ENCODE measurements at places on chromosomes 6 and 20.

DNA sequence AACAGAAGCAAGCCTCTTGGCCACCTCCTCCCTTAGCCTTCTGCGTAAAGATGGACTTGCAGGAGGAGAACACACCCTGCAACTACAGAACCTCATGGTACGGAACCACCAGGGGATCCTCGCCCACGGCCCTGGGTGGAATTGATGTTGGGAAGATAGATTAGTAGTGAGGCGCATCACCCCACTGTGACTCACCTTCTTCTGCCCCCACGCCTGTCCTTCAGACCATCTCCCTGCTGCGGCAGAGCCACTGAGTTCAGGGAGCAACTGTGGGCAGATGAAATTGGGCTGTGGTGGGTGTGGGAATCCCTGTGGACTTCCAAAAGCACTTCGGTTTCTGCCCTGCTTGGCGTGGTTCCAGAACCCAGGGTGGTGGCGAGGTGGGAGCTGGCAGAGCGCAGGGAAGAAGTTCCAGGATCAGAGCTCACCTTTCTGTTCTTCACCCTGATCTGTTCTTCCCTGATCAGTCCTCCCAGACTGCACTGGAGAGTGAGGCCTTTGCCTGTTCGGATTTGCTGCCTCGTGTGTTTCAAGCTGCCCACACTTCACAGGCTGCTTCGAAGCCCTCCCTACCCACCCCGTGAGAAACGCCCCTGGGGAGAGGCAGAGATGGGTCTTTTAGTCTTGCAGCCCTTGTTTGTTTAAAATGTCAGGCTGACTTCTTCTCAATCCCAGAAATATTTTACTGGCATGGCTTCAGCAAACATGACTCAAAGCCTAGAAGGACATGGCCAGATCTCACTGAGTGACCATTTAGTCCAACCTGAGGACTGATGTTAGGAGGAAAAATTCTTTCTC lies 92.8 kb upstream of the MLN start:
- DNase-seq, result no peak

DNA sequence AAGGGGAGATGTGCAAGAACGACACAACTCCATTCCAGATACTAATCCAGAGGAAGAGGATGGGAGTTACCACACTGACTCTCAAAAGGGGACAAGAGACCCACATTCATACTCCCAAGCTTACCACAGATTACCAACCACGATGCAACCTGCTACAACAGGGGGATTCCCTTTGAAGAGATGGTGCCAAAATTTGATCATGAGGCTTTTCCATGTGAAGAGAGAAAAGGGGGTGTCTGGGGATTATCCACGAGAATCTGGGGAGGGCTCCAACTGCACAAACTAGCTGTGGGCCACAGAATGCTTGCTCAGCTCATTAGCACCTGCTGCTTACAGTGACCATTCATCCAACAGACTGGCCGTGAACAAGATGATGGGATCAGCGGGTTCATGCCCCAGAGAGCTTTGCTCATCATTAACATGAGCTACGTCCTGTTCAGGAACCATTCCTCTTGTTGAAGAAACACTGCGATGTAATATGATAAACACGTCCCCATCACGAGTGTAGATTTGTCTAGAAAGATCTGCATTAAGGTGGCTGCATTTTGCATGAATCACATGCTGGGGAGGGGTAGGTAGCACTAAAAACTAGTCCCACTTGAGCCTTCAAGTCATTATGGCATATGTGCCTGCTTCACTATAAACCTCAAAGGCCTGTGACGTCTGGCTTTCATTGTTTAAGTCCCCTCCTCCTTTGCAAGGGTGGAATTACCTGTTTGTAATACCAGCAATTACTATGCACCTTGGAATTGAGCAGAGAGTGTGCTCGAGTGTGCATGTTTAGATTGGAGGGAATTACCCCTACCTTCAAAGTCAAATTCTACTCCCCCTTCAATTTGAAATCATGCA lies 4.0 kb downstream of the PLAGL2 start:
- DNase-seq, result no peak

GRCh38 chr6:103042336-103042735 lies 1648.8 kb downstream of the GRIK2 start:
- DNase-seq, result no peak

DNA sequence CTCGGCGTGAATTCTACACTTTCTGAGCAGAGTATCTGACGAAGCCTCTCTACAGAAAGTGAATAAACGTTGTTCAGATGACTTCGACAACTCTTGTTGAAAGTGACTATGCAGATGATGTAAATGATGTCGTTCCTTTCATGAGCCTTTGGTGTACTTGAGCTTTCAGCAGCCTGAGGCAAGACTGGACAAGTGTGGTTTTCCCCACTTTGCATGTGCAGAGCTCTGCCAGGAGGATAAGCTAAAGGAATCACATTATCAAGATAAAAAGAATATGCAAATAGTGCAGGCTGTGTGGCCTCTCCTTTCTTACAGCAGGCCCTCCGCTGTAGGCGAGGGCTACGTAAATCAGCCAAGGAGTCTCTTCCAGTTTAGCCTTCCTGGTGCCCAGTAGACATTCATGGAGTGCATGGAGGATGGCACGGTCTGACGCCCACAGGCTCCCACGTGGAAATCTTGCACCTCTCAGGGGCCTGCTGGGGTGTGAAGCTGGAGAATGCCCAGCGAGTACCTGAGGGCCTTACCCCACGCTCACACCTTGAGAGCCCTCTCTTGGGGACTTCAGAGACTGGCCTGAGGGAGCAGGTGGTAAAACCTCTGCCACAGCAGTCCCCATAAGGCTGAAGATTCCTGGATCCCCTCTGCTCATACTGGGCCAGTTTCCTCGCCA lies 54.9 kb downstream of the RPP40 start:
- DNase-seq, result no peak

- DNase-seq, result no peak
Measured at GRCh38 chr6:144350528-144350880, 65.4 kb downstream of the UTRN start.

- no peak for DNase-seq
Measured at GRCh38 chr20:6075428-6076219, 21.8 kb upstream of the LRRN4 start.

DNA sequence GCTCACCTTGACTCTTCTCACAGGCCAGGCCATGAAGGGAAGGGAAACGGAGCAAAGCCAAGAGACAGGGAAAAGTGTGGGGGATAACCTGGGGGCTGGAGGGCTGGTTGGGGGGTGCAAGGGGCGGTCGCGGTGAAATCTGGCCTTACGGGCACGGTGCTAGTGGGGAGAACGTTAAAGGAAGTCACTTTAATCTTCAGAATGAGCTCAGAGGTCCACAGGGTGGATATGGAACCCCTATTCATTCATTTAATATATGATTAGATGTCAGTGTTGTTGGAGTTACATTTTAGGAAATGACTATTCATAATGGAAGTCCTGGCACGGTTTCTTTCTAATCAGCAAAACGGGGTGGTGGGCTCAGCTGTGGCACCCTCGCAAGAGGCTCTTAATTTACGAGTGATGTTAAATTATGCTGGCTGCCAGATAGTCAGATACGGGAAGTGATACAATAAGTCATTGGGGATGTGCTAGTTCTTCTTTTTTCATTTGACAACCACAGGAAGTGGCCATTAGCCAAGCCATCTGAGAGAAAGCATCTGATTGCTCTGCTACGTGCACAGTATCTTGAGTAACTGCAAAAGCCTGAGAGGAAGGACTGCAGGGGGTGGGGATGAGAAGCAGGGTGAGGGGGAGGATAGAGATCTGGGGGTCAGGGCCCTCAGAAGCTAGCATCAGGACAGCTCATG lies 253.0 kb downstream of the QKI start:
- DNase-seq, result no peak

DNA sequence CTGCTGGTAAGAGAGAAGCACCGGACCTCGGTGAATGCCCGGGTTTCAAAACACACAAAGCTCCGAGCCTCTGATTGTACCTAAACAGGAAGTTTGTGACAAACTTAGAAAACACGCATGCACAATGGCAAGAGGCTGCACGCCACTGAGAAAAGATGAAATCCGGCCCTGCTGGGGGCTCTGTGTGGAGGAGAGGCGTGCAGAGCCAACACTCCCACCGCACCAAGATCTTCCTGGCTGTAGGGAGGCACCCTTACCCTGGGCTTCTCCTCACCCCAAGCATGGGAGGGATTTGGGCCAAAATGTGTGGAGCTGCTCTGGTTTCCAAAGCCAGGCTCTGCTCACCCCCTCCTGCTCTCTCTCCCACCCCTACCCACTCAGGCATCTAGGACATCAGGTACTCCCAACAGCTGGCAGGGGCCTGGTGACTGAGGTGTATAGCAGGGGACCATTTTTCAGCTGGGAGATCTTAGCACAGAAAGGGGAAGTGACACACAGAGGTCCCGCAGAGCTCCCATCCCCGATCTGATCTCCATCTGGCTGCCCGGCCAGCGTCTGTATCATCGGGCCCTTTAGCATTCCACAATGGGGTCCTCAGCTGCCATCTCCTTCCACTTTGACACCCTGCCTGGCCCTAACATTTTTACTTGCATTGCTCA lies 84.2 kb downstream of the TRERF1 start:
- DNase-seq, result no peak

DNA sequence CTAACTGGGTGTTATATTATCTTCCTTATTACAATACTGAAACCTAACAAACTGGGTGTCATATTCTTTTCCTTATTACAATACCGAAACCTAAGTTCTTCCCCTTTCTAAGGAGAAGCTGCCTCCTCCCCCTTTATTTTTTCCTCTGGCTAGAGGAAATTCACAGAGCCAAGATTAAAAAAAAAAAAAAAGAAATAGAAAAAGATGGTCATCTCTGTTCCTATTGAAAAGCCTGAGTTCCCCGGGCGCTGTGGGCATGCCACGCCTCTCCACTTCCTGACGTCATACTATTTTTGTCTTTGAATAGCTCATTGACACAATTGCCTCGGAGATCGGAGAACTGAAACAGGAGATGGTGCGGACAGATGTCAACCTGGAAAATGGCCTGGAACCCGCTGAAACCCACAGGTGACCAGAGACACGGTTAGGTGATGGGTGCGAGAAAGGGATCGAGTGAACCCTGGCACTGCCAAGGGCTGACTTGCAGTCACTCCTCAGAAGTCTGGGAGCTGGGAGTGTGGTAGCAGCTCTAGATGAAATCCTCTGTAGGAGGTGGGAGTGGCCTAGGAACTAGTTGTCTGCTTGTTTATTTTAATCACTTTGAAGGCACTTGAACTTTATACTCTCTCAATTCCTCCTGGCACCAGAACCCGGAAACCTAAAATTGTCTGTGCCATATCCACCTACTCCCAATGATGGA lies 82.2 kb upstream of the NAA20 start:
- no peak for DNase-seq

DNA sequence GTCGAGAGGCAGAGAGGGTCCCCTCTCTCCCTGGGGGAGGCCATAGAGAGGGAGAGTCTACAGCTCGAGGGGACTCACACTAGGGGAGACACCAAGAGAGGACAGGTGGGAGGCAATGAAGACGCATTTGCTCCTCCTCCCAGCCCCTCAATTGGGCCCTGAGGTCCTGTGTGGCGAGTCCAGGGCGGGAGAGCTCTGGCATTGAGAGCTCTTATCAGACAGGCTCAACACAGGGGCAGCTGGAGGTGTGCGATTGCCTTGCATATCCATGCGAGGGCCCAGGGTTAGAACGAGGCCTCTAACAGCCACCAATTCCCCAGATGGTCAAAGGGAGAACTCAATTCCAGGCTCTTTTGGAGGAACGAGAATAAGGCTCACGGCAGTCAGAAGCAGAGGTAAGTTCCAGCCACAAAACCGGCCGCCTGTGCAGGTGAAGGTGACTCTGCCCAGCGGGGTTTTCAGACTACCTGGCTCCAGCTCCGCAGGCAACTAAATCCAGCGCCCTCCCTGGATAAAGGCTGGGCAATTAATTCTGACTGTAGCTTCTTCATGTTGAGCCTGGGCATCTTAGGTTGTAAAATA lies 94.0 kb upstream of the MPC1 start:
- no peak for DNase-seq

- DNase-seq, result no peak
Measured at GRCh38 chr6:22327881-22328280, 31.0 kb upstream of the PRL start.

DNA sequence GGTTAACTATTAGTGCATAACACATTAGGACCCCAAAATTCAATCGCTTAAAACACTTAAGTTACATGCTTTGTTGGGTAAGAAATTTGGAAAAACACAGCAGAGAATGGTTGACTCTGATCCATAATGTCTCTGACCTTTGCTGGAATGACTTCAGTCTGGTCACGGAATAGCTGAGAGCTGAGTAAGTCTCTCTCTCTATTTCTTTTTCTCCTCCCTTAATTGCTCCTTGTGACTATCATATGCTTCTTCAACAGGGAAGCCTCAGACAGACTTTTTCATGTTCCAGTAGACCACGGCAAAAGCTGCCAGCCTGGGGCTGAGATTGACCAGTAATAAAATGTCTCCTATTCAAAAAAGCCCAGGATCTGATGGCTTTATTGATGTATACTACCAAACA lies 4.8 kb downstream of the OR12D1 start:
- no peak for DNase-seq

GRCh38 chr20:52191132-52191915 lies at the start of gene ZFP64:
Gene ZFP64 (minus strand): TSS chr20:52191779. CDS start chr20:52191636, 143 bp downstream.
- peak; percentile 44 for DNase-seq

- DNase-seq, result no peak
Measured at GRCh38 chr20:6416371-6416770, 293.5 kb upstream of the FERMT1 start.

- DNase-seq, result no peak
Measured at GRCh38 chr20:60131375-60131774, 173.2 kb downstream of the CDH26 start.
